ENCODE measurements at places on chromosomes 5 and 9.
A peak's percentile ranks its signal among the peaks of the same experiment; 100 is the strongest.

DNA sequence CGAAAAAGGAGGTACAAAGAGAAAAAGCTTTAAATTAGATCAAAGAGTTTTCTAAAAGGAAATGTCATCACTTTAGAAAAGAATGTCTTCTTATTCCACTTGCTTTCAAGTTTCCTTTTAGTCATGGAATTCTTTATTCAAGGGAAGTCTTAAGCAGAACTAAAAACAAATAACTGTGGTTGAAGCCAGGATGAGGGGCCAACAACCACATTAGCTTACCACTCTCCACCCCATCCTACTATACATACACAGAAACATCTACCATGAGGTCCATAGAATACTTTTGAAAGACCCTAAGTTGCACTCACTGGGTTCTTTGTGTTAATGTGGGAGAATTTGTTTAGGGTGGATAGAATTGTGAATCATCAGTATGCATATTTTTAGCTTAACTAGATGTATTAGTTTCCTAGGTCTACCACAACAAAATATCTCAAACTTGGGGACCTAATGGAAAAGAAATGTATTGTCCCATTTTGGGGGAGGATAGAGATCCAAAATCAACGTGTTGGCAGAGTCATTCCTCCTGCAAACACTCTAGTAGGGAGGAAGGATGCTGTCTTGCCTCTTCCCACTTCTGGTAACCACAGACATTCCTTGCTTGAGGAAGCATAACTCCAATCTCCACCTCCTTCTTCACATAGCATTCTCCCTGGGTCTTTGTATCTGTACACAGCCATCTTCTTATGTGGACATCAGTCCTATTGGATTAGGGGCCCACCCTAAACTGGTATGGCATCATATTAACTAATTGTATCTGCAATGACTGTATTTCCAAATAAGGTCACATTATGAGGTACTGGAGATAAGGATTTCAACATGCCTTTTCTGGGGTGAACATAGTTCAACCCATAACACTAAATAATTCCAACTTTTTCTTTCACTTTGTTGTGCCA is 239.4 kb downstream of the LURAP1L start:
- DNase-seq = no peak

DNA sequence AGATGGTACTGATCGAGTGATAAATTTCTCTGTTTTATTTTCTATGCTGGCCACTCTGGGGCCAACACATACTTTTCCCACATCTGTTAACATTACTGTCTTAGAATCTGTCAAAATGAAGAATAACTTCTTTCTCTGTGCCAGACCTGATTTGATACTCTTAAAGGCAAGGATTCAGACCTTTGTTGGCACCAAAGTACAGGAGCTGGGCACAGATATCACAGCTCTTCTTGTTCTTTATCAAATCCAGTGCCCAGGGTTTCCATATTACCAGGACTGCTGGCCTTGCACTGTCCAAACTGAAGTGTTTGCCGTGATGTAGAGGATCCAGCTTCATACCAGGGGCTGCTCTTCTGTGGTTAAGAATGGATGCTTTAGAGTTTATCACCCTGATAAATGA is 20.9 kb downstream of the ZNF474 start:
- no peak for DNase-seq

- DNase-seq = no peak
Measured at GRCh38 chr5:65359981-65360380, 121.7 kb downstream of the ADAMTS6 start.

DNA sequence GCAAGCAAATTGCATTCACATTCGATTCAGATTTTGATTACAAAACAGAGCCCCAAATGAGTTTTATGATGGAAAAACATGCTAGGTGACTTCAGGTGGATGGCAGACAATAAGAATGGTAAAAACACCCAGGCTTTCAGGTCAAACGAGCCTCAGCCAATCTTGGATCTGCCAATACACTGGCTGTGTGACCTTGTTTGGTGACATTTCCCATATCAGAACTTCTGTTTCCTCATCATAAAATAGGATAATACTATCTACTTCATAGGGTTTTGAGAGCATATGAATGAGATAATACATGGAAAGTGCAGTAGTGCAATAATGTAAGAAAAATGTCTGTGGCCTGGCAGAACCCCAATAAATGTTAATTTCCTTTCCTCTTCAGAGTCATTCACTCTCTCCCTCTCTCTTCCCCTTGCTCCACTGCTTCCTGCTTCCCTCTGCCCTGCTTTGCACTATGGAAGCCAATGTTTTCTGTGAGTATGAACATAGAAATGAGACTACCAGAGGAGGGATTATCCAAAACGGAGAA is 54.7 kb downstream of the SH3RF2 start:
- no peak for DNase-seq

GRCh38 chr5:87132696-87133095 is 135.0 kb upstream of the RASA1 start:
- DNase-seq = no peak

GRCh38 chr5:20353499-20353898 is 365.5 kb upstream of the CDH18 start:
- no peak for DNase-seq

GRCh38 chr5:178415353-178415752 is 174.8 kb downstream of the COL23A1 start:
- no peak for DNase-seq

DNA sequence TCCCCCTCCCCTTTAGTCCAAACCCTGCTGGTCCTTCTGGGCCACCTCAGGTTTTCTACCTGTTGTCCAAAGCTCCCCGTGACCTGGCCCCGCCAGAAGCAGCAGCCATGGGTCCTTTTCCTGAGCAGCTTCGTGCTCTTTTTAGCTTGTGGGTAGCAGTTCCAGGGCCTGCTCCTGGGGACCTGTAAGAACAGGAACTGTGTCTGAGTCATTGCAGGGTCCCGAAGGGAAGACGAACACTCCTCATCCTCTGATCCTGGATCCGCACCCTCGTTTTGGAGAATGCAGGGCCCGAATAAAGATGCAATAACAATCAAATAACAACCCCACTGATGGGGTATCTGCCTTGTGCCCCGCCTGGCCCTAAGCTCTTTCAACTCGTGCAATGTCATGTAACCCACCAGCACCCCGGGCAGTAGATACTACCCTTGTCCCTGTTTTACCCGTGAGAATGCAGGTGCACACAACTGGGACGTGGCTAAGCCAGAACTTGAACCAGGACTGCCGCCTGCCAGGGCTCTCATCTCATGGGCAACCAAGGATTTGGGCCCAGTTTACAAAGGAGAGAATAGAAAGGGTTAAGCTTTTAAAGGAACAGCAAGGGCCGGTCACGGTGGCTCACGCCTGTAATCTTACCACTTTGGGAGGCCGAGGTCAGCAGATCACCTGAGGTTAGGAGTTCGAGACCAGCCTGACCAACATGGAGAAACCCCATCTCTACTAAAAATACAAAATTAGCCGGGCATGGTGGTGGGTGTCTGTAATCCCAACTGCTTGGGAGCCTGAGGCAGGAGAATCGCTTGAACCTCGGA is 33.2 kb downstream of the NEK6 start:
- DNase-seq = no peak

- no peak for DNase-seq
Measured at GRCh38 chr5:103458497-103459040, 104.0 kb downstream of the NUDT12 start.

DNA sequence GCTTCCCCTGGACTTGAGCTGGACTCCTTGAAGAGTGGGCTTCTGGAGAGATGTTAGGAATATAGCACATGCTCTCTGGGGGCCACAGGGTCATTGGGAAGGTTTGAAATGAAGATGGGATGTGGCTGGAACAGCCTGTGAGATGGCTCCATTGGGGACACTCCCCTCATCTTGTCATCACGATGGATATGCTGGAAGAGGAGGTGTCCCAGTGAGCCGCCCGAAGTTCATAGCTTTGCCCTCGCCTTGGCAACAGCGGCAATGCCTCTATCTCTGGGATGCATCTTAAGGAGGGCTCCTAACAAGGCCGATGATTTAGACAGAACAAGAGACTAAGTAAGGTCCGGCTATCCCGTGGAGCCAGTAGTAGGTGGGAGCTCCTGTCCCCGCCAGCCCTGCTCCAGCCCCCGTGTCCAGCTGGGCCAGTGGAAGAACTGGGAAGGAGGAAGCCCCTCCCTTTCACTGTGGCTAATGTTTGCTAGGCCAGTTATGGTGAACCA is 23.9 kb downstream of the AMBP start:
- no peak for DNase-seq

GRCh38 chr9:85741095-85741874 is 469 bp downstream of the AGTPBP1 start:
- DNase-seq = peak; percentile 70

Measured in memory B cell (primary cell).